ENCODE measurements at places on chromosomes 1 and 21.

- DNase-seq, result no peak
Measured at GRCh38 chr1:84957966-84958365, 38.9 kb downstream of the MCOLN2 start.

- no peak for DNase-seq
Measured at GRCh38 chr1:226563666-226564065, 15.1 kb downstream of the STUM start.

DNA sequence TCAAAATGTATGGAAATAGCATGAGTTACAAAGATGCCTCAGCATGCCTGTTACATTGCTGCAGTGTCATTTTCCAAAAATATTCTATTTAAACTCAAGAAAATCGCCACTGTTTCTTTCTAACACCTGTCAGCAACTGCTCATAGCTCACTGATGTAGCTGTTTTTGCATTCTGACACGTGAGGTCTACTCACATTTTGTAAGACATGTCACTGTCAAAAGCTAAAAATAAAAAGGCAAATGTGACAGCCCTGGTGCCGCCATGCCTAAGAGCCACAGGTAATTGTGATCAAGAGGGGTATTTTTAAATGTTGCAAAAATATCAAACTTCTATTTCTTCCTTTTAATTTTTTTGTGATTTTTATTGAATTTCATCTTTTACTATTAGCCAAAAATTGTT lies 556.2 kb upstream of the TMPRSS15 start:
- no peak for DNase-seq

DNA sequence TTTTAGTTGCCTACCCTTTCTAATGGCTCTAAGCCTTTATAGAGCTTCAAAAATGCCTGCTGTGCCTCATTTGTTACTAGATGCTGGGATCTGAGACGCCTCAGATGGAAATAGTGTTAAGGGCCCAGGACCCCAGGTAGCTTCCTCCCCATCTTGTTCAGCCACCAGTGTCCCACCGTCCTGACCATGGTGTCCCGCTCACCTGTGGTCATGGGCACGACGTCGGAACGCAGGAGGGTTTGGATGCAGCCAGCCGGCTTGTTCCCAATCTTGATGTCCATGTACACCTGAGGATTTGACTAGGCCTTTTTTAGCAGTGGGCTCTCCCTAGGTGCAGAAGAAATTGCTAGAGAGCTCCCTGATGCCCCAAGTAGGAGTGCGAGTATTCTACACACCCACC lies 31.1 kb downstream of the PABPC4 start:
- no peak for DNase-seq

- no peak for DNase-seq
Measured at GRCh38 chr1:162987866-162988265, 81.3 kb upstream of the RGS4 start.

DNA sequence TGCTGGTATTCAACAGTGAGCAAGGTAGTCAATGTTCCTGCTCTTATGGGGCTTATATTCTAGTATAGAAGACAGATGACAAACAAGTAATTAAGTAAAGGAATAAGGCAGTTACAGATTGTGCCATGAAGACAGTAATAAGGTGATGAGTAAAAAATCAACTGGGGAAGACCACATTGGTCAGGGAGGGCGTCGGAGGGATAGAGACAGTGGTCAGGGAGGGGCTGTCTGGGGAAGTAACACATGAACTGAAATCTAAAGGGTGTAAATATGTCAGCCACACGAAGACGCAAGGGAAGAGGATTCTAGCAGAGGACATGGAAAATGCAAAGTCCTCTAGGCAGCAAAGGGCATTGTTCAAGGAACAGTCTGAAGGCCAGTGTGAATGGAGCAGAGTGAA lies 10.1 kb downstream of the IL12RB2 start:
- DNase-seq, result no peak

GRCh38 chr1:175851749-175852148 lies 108.4 kb upstream of the TNR start:
- no peak for DNase-seq

- no peak for DNase-seq
Measured at GRCh38 chr1:120178799-120179756, 2.8 kb upstream of the SEC22B start.

DNA sequence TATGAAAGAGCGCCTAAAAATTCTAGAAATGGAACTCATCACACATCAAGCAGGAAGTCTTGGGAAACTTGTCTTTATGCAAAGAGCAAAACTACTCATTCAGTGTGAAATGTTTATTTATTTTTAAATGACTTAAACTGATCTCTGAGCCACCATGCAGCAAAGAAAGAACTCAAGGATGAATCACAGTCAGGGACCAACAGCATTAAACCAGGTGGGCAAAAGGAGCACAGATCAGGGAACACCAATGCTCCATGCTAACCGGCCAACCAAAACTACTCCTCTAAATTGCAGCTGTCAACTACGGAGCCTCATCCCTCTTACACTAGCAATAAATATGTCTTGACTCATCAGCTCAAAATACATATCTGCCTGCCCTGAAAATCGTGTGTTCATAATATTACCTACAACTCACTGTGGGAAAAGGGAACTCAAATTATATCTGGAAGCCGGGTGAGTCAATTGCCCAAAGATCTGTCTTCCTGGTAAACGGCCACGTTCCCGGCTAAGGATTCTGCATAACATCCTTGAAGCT lies 129.2 kb downstream of the PTPN14 start:
- no peak for DNase-seq

Measured in stimulated activated CD8-positive, alpha-beta memory T cell treated with anti-CD3 and anti-CD28 coated beads, Interleukin-15, amount 100 ng/mL, for 1 hour (primary cell).